ENCODE measurements at places on chromosomes 6 and 20.

GRCh38 chr20:59628171-59628570 is 23.8 kb downstream of the PHACTR3 start:
- no peak for DNase-seq

GRCh38 chr6:78835817-78836216 is 31.5 kb upstream of the IRAK1BP1 start:
- DNase-seq, result no peak

- peak; percentile 33 for DNase-seq
Observed at GRCh38 chr20:34363465-34364222, 571 bp downstream of the ITCH start.

- DNase-seq, result no peak
Observed at GRCh38 chr6:81900616-81901015, 148.1 kb upstream of the TENT5A start.

DNA sequence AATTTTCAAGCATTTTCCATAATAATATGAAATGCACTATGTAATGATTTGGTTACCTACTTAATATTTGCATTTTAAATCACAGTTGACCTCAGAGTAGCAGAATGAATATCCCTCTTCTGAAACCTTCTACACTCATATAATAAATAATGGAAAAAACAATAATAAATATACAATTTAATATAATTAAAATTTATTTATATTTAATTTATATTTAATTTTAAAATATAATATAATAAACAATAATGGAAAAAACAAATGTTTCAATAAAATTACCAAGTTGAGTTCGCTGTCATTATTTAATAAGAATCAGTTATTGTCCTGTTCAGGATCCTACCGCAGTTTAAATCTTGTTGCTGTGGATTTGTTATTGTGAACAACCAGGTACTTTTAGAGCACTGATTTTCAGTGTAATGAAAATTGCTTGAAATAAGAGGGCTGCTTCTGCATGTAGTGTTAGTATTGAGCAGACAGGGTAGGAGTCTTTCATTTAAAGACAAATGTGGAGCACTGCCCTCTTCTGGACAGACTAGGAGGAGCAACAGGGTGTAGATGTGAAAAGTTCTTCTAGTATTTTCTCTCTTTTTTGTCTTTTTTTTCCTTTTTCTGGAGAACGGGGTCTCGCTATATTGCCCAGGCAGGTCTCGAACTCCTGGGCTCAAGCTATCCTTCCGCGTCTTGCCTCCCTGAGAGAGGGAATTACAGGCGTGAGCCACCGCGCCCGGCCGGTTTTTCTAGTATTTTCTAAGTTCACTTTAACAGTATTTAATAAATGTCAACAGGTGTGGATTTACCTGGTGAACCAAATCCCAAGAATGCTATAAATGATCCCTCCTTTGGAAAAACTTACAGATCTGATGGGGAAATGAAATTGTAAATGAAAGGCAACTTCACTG is 13.6 kb downstream of the TRAPPC3L start:
- peak; percentile 40 for DNase-seq

- no peak for DNase-seq
Observed at GRCh38 chr6:160128125-160128683, 6.6 kb downstream of the SLC22A1 start.

DNA sequence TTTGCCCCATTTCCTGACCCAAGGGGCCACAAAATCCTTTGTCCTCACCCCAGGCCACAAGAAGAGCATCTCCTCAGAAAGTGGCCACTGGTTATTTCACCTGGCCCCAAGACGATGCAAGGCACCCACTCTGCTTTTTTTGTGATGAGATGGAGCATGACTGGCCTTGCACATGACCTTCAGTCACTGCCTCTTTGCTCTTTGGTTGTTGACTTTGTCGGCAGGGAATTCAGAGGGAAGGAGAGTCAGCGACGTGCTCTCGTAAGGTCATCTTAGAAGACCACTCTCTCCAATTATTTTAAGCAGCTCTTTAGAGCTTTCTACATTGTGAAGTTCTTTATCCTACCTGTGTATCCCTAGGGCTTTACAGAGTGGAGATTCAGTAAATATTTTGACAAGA is 306.7 kb downstream of the PLCB1 start:
- no peak for DNase-seq

Data from AG08396 (cell line).